Skin of body (tissue), 3 donors: ENCODE measurements at places on chromosomes 2 and 18.

DNA sequence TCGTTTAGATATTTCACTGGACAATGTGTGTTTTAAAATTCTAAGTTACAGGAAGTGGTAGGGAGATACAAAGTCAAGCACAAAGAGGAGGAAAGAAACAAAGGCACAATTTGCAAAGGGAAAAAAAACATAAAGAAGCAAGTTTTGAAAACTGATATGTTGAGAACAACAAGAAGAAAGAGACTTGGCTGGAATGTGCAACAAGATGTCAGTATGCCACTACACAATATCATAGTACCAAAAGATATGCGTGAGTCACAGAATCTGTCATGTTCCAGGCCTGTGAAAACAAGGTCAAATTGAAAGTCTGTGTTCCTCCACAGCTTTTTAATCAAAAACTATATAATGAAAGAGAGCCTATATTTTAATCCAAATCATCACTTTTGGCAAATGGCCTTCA lies 12.0 kb downstream of the EXOC6B start:
- no peak for DNase-seq

GRCh38 chr2:171957061-171957460 lies 34.8 kb downstream of the HAT1 start:
- no peak for DNase-seq

- no peak for DNase-seq
Observed at GRCh38 chr2:59998324-59998723, 555.1 kb downstream of the BCL11A start.

DNA sequence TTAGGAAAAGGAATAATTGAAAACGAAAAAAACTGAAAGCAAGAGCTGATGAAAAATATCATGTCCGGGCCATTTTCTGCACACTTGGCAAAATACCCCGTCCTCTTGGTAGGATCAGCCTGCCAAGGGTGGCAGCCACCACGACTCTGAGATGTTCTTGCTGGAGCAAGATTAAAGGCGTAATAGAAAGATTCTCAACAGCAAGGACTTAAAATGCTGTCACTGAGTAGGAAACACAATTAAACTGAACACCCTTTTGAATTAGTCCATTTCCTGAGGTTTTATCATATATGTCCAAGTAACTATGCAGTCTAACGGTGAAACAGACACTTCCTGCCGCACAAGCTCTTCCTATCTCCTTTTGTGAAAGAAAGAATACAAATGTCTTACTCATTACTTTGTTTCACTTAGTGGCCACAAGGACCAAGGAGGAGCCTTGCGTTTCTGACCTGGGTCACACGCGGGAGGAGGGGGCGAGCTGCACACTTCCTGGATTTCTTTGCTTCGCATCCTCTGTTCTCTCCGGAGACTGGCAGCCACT lies 222.7 kb downstream of the PIEZO2 start:
- no peak for DNase-seq

- peak; percentile 71 for DNase-seq
Observed at GRCh38 chr2:66888791-66889631, 454.1 kb downstream of the MEIS1 start.

DNA sequence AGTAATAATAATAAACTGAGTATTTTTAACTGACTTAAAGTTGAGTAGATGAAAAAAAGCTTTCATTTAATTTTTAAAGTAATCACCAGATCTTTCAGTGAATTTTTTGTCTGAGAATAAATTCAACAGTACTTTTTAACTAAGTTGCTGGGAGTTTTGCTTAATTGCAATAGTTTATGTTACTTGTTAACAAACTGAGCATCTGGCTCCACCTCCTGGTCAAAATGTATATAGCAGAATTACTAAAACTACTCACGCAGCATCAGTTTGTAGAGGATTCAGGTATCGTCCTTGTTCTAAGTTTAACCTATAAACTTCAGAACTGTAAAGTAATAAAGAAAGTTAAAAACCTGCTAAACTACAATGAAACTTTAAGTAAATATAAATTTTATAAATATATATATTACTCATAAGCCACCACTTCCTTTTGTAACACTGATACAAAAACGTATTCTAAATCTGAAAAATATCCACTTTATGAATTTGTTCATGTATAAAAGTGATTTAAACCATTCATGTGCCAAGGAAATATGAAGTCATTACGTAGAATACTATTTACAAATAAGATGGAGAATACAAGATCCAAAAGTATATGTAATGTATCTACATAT lies 21.3 kb downstream of the NOL10 start:
- DNase-seq = peak; percentile 45

DNA sequence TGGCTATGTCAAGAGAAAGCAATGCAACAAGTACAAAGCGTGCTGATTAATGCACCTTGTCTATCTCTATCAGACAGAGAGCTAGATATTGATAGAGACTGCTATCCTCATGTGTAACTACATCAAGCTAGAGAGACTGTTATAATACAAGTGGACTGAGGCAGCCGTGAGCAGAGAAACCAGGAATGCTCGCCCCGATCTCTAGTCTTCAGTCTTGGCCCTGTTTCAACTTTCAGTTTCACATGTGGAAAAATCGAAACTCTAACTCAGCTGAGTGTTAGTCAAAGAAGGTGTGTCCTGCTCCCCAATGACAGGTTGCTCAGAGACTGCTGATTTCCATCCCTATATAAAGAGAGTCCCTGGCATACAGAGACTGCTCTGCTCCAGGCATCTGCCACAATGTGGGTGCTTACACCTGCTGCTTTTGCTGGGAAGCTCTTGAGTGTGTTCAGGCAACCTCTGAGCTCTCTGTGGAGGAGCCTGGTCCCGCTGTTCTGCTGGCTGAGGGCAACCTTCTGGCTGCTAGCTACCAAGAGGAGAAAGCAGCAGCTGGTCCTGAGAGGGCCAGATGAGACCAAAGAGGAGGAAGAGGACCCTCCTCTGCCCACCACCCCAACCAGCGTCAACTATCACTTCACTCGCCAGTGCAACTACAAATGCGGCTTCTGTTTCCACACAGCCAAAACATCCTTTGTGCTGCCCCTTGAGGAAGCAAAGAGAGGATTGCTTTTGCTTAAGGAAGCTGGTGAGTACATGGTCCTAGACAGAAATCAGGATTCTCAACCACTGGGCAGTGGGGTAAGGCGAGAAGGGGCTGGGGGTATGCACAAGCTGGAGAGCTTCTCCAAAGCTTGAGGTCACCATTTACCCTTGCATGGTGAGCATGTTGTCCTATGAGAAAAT lies at the start of gene RSAD2:
Gene RSAD2, plus strand, starts transcription at position 376 of the 903 bp plus-strand sequence. Its CDS starts 24 bp downstream, at position 400.
- DNase-seq = peak; percentile 47

DNA sequence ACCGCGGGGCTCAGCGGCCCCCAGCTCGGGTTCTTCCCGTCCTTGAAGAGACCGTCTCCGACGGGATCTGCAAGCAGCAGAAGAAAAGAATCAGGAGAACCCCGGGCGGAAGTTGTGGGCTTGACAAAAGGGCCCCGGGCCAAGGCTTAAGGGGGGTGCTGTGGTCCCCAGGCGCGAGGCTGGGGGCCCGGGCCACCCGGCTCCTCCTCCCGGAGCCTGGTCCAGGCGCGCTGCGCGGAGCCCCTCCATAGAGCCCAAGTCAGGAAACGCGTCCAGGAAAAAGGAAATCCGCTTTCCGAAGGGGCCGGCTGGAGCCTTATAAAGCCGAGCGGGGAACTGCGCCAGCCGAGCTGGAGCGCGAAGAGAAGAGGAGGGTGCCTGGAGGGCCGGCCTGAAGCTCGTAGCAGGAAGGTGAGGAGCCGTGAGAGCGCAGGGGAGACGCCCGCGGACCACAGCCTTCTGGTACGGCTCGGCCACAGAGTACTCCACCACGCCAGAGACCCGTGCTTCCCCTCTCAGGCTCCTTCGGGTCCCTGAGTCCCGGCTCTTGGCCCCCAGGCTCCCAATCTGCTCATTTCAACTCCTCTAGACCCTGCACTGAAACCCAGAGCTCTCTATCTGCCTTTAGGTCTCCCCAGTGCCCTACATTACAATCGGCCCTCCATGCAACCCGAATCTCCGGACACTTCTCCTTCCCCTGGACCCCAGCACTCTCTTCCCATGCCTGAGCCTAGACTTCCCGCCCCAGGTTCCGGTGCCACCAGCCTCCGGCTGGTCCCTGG lies 554 bp downstream of the FEV start:
- DNase-seq = no peak

DNA sequence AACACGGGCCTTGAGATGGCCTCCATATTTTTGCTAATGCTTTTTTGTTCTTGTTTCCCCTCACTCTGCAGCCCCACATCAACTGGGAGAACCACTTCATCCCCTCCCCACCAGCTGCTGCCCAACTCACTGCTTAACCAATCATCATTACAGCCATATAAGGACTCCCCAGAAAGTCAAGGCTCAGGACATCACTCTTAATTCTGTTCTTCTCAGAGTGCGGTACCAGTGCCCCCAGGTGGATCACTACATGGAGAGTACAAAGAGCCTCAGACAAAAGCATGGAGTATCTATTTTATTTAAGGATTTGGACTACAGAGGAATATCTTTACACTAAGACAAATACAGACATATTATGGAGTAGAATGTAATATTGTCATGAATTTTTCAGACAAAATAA lies 340.6 kb downstream of the PAX3 start:
- DNase-seq = no peak

- no peak for DNase-seq
Observed at GRCh38 chr2:169583518-169583917, 633 bp upstream of the PPIG start.

DNA sequence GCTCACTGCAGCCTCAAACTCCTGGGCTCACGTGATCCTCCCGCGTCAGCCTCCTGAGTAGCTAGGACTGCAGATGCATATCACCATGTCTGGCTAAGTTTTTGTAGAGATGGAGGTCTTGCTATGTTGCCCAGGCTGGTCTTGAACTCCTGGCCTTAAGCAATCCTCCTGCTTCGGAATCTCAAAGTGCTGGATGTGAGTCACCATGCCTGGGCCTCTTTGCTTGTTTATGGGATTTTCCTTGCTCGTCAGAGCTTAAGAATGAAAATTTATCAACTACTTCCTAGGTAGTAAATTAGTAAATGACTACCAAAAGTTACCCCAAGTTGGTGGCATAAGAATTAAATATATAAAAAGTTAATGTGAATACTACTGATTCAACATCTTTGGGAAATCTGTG lies 51.0 kb downstream of the ACTR3 start:
- DNase-seq = no peak

- no peak for DNase-seq
Observed at GRCh38 chr2:33458248-33458819, 18.1 kb upstream of the RASGRP3 start.

DNA sequence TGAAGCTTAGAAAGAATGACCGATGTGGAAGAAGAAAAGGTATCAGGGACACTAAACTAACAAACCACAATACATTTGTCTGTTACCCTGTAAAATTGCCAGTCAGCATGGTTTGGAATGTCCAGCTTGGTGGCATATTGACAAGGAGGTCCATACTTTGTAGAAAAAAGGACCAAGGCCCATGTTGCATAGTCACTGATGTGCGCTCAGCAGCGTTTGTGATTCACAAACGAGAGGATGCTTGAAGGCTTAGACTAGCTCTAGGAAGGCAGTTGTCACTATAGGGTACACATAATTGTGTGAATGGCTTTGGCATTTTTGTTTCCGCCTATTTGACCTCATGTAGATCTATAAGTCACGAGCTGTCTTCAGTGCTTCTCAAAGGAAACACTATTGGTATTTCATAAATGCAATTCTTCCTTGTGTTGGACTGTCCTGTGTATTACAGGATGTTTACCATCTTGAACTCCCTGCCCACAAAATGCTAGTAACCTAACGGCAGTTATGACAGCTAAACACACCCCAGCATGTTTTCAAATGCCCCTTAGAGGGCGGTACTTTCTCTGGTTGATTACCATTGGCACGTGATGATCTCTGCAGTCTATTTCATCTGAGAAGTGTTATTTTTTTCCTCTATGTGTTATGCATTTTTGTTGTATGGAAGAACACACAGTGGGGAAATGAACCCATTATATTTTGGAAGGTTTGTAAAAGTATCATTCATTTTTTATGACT lies 304.2 kb downstream of the CYRIA start:
- no peak for DNase-seq

GRCh38 chr2:238999291-238999741 lies 151.4 kb downstream of the TWIST2 start:
- no peak for DNase-seq

- DNase-seq = no peak
Observed at GRCh38 chr2:162226836-162227235, 16.4 kb downstream of the FAP start.

- no peak for DNase-seq
Observed at GRCh38 chr2:20322527-20323300, 27.9 kb downstream of the PUM2 start.

GRCh38 chr2:45821558-45822271 lies 170.2 kb downstream of the PRKCE start:
- no peak for DNase-seq

- no peak for DNase-seq
Observed at GRCh38 chr18:60279391-60279790, 93.2 kb downstream of the MC4R start.

GRCh38 chr2:191020742-191021381 lies 6.9 kb upstream of the STAT1 start:
- DNase-seq = peak; percentile 42

DNA sequence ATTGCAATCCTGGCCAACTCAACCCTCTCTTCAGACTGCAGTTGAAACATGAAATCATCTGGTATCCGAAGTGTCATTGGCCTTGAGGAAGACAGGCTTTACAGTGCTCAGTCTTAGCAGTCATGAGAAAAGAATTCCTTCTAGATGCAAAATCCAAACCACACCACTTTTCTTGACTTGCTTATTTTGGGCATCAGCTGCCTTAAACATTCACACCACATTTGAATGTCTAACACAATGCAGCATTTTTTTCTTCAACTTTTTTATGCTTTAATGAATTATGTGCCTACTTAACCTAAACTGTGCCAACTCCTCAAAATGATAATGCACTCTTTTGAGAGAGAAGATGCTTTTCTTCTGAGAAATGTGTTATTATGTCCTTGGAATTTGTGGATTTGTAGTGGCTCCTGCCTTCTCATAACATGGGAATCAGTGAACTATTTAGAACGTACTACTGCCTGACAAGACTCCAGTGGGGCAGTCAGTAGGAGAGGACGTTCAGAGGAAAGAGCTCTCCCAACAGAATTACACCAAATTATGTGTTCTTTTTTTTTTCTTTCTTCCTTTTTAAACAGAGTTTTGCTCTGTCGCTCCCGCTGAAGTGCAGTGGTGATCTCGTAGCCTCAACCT lies 3.2 kb upstream of the FAM98A start:
- DNase-seq = no peak
